ENCODE measurements at places on chromosomes 3 and 15.

GRCh38 chr3:120649830-120650233, 32.2 kb downstream of the HGD start:
- DNase-seq: no peak

GRCh38 chr3:10956986-10957385, 35.6 kb upstream of the SLC6A1 start:
- DNase-seq: no peak

DNA sequence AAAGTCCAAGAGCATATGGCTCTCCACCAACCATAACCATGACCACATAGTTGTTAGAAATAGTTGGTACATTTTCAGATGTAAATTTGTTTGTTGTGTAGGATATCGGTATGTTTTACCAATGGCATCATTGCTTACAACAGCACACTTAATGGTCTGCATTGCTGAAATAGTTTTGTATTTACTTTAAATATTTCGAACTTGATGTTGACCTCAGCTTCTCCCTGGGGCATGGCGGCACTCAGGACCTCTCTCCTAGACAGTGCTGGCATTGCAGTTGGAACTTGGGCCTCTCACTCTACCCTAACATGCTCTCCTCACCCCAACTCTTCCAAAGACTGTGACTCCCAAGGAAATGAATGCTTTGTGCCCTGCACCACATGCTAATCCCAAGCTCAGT, 5.0 kb downstream of the SLC22A13 start:
- DNase-seq: no peak

DNA sequence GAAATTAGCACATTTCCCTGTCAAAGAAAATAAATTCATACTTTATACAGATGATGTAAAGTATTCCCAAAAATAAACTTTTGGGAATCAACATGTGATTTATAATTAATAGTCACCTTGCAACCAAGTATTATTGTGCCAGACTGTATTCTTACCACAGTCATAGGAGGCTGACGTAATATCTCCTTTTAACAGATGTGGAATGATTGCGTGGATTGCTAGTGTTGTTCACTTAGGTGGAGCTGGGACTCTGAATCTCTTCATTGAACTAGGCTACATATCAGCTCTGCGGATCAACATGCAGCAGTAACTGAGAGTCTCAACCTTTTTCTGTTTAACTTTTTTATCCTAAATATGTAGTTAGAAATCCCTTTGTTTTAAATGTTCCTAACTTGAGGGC, 37.2 kb downstream of the PXK start:
- no peak for DNase-seq

- DNase-seq: no peak
These were observed 94.0 kb upstream of the MEX3B start for GRCh38 chr15:82139823-82140268.

GRCh38 chr3:138442433-138442832, 8.0 kb downstream of the ESYT3 start:
- no peak for DNase-seq

GRCh38 chr3:3633761-3634160, 165.5 kb upstream of the LRRN1 start:
- DNase-seq: no peak

DNA sequence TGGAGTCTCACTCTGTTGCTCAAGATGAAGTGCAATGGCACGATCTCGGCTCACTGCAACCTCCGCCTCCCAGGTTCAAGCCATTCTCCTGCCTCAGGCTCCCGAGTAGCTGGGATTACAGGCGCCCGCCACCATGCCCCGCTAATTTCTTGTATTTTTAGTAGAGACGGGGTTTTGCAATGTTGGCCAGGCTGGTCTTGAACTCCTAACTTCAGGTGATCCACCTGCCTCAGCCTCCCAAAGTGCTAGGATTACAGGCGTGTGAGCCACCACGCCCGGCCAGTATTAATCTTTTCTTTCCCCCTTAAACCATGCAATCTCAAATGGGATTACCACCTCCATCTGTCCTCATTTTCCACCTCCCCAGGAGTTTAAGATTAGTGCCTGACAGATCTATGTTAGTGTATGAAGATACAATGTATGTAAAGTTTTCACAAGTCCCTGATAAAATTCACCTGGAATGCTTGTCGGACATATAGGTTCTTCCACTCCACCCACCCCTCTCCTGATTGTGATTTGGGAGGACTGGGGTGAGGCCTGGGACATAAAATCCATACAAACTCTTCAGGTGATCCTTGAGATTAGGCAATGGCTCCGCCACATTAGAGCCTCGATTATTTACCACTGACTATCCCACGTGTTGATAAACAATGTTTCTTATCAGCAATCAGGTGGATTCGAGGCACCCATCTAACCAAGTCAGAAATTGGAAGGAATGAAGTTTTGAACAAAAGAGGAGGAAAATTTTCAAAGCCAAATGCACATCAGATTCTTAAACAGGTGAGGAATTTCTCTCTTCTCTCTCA, 1.2 kb downstream of the PARL start:
- DNase-seq: no peak

DNA sequence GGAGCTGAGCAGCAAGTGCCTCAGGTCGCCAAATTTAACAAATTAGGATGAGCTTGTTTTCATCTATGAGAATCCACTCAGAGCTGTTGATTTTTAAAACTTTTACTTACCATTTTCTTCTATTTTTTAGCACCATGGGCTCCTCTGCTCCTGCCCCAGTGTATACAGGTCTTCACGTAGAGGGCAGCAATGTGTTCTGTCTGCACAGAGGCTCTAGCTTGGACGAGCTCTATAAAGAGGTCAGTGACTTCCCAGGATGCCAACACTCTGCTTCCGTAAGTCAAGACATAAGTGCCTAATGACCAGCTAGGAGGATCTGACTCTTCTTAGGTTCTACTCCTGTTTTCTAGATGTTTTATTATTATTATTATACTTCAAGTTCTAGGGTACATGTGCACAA, 41.2 kb upstream of the CNOT10 start:
- DNase-seq: no peak

GRCh38 chr3:43871627-43872245, 181.0 kb downstream of the ABHD5 start:
- DNase-seq: no peak

GRCh38 chr3:128297401-128298138, 144.3 kb downstream of the EEFSEC start:
- no peak for DNase-seq

GRCh38 chr3:39990532-39990931, 181.1 kb downstream of the MYRIP start:
- no peak for DNase-seq

GRCh38 chr3:138354376-138354775, 6.0 kb downstream of the MRAS start:
- no peak for DNase-seq

DNA sequence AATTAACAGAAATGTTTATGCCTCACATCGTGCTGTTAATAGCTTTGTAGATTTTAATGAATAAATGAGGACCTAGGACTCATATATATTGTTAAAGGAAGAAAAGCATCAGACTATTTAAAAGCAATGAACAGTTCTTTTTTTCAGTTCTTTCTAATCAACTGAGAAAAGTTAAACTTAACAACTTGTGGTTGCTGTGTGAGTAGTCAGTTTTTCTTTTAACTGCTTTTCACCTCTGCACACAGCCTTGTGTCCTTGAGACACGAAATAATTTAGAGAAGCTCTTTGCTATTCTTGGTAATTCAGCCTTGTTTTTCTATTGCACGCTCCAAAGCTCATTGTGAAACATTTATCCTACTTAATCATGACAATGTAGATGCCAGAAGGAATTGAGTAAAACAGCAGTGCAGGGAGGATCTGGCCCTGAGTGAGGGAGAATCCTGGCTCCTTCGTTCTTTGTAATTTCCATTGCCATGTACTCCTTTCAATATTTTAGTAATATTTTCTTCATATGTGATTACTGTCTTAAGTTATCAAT, 499.0 kb downstream of the PYDC2 start:
- DNase-seq: no peak

- no peak for DNase-seq
These were observed 17.9 kb upstream of the TMCC1 start for GRCh38 chr3:129911261-129911861.

DNA sequence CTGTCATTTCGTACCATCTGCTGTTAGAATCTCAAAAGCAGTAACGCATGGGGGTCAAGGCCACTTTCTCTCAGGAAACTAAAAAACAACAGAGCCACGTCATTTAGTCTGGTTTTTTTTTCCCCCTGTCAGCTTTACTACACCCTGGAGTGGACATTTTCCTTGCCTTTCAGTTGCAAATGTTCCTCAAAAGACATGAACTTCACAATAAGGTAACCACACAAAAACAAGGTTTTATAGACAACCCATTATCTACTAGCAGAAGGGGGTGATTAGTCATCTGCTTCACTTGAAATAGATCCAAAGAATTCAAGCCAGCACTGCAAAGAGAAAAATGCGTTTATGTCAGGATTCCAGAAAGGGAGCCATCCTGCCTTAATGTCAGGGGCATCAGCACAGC, 171.8 kb upstream of the CDIN1 start:
- no peak for DNase-seq

- DNase-seq: no peak
These were observed 3.8 kb upstream of the KIF23 start for GRCh38 chr15:69410248-69410874.

DNA sequence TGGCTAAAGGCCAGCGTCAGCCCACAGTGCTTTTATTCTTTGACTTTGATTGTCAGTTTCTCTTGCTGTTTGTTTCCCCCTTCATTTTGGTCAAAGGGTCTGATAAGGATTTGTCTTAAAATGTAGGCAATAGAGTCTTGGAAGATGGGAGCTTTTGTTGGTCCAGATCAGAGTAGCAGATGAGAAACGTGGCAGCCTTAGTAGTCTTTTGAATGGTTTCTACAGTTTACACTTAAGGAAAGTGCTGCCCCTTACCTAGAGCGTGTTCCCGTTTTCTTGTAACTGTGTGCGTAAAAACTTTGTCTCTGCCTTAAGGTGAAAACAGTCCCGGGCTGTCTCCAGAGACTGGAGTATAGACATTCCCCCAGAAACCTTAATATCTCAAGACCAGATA, 630 bp downstream of the LXN start:
- DNase-seq: no peak

- DNase-seq: no peak
These were observed 69.1 kb downstream of the CHCHD6 start for GRCh38 chr3:126773167-126773566.

DNA sequence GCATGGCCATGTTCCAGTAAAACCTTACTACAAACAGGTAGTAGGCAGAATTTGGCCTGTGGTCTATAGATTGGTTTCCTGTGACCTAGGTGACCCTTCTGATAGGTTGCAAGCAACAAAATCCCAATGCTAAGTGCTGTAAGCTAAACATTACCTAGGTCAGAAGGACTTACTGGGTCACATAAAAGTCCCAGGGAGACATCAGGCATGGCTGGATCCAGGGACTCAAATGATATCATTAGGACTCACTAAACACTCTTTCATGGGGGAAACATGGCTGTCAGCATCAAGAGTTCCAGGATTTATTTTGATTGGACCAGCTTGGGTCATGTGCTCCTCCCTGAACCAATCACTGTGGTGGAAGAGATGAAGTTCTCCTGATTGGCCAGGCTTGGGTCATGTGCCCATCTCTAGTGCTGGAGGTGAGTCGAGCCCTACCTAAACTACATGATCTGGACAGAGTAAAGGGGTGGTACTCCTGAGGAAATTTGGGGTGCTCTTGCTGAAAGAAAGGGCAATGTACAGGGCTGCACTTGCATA, 16.8 kb upstream of the SLC6A1 start:
- no peak for DNase-seq

DNA sequence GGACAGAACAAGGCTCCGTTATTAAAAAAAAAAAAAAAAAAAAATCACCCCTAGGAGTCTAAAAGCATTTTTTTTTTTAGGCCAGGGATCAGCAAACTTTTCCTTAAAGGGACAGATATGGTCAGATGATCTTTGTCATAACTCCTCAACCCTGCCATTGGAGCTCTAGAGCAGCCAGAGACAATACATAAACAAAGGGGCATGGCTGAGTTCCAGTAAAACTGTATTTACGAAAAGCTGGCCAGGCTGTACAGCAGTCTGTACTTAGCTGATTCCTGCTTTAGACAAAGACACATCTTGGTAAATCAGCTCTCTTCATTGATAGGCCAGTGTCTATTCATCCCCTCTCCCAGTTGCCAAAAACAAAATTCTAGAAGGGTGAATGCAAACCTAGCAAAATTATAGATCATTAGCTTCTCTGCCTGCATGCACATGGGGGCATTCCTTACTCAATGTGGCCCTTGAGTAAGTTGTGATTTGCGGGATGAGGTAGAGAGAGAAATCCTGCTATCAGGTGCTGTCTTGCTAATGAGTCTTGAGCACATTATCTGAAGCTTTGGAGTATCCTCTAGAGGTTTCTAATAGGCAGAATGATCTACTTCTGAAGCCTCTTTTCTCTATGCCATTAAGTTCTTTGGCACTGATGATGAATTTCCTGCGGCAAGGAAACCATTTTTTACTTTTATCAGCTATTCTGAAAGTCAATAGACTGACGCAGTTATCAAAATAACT, 35.2 kb downstream of the SENP8 start:
- DNase-seq: no peak

GRCh38 chr3:122800706-122801237, 5.9 kb downstream of the SLC49A4 start:
- no peak for DNase-seq

- no peak for DNase-seq
These were observed 85.7 kb downstream of the CRYGS start for GRCh38 chr3:186458306-186459107.

DNA sequence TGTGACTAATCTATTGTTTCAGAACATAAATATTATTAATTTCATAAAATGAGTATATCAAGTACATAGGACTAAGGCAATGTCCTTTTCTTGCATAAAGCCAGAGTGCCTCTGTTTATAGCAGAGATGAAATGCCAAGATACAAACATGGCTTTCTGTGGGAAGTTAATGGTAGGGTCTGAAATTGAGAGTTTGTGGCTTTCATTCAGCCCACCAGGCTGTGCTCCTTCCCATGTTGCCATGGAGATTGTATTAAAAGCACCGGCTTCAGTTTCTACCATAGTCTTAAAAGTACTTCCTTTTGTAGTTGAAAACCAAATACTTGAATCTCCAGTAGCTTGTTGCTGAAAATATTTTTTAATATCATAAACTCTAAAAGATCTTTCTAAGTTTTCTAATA, 114.0 kb downstream of the LRRC28 start:
- DNase-seq: no peak

GRCh38 chr15:72919936-72920465, 132.3 kb upstream of the NEO1 start:
- no peak for DNase-seq

- no peak for DNase-seq
These were observed 44.9 kb downstream of the GJD2 start for GRCh38 chr15:34709866-34710265.

DNA sequence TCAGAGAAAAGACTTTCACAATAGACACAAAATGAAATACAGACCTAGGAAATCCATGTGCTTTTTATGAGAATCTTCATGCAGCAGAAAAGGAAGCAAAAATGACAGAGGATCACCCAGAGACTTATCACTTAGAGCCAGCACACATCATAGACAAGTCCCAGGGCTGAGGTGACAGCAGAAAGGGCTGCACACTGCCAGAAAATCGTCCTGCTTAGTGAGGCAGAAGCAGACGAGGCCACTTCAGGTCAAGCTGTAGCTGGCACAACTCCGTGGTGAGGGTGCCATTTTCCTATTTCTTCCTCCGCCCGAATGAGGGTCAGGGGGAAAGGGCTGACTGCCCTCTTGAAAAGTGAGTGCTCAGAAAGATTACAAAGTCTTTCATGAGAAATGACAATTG, 95.9 kb upstream of the TNIK start:
- DNase-seq: no peak

- no peak for DNase-seq
These were observed 161.3 kb upstream of the SLC2A2 start for GRCh38 chr3:171187706-171188290.
